ENCODE measurements at places on chromosomes 13 and 19. TPM values are rescaled to one million over a fixed set of nuclear protein-coding genes. Genes with fewer than 3 reads are reported as not detected.

DNA sequence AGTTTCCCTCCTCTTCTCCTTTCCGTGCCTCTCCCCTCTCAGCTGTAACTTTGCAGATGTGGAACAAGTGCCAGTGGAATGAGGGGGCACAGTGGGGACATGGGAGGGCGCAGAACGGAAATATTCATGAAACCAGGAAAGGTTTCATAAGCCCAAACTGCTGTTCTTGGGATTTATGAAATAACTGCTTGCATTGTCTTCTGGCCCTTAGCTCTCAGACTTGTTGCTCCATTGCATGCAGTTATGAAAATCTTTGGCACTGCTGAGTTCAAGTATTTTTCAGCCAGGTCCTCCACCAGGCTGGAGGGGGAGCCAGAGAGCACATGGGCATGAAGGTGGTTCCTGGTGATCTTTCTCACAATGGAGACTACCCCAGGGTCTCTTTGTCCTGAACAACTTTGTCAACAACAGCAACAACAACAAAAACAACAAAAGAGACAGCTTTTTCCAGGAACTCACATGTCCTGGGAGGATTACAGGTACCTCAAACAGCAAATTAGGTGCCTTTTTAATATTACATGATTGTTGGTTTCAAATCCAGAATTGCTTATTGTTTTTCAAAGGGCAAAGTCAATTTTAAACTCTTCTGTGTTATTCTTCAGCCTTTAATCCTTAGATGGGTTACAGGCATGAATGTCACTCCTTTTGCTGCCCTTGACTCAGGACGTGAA lies 1.5 kb downstream of the RGCC start:
- no peak for DNase-seq

- no peak for DNase-seq
Measured at GRCh38 chr13:59061621-59062020, 1102.1 kb downstream of the DIAPH3 start.

SELENOV gene
- 0.42 TPM for total RNA-seq

- no peak for DNase-seq
Measured at GRCh38 chr13:90438576-90438975, 908.9 kb upstream of the MIR17HG start.

DMPK gene
- 17.7 TPM for total RNA-seq

DNA sequence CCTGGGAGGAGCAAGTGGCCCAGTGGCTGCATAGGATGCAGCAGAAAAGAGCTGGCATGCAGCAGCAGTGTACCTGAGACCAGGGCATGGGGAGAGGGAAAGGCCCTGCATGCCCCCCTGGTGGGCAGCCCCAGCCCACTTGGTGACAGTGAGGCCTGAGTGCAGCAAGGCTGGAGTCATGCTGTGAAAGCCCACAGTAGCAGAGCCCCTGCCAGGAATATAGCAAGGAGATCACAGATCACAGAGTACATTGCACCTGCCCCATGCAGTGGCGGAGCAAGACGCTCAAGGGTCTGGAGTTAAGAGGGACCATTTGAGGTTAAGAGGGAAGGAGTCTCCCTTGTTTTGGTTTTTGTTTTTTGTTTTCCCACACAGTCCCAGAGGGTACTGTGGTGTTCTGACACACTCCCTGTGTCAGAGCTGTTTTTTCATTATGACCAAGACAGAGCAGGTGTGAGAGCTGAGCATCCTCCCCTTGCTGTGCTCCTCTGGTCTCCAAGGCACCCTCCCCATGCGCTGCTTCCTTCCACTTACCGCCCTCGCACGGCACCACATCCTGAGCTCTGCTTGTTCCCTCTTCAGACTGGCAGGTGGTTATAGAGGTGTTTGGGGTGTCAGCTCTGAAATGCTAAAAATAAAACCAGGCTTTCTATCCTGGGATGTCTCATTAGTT lies 85.0 kb upstream of the UBL3 start:
- no peak for DNase-seq

SERPINE3 gene
- total RNA-seq, result not detected

PROZ gene
- not detected for total RNA-seq

- no peak for DNase-seq
Measured at GRCh38 chr19:51647318-51647717, 693 bp upstream of the SIGLEC14 start.

GRCh38 chr13:70203661-70204229 lies 95.5 kb upstream of the KLHL1 start:
- no peak for DNase-seq

ZNF534 gene
- not detected for total RNA-seq

DNA sequence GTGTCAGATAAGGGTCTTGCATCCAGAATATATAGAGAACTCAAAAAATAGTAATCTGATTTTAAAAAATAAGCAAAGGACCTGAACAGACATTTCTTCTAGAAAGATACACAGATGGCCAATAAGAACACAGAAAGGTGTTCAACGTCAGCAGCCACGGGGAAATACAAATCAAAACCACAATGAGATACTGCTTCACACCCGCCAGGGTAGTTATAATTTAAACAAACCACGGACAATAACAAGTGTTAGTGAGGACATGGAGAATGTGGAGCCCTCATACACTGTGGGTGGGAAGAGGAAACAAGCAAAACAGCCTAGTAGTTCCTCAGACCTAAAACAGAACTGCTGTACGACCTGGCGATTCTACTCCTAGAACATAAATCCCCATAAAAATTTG lies 26.7 kb upstream of the NAPA start:
- DNase-seq, result peak; percentile 14

GRCh38 chr19:14135985-14136508 lies 342 bp downstream of the ASF1B start:
- no peak for DNase-seq

- DNase-seq, result no peak
Measured at GRCh38 chr19:45496349-45496953, 396 bp downstream of the RTN2 start.

Measured in kidney epithelial cell (primary cell).